NCI-H1092 treated with DMSO at 0.1 percent for 48 hours (cell line): ENCODE measurements at places on chromosomes 2 and 18.

- no peak for DNase-seq
Observed at GRCh38 chr2:59027320-59027719, 786.2 kb upstream of the FANCL start.

- no peak for DNase-seq
Observed at GRCh38 chr18:27724362-27724761, 452.6 kb downstream of the CDH2 start.

- DNase-seq, result no peak
Observed at GRCh38 chr2:42971947-42972736, 179.8 kb upstream of the HAAO start.

DNA sequence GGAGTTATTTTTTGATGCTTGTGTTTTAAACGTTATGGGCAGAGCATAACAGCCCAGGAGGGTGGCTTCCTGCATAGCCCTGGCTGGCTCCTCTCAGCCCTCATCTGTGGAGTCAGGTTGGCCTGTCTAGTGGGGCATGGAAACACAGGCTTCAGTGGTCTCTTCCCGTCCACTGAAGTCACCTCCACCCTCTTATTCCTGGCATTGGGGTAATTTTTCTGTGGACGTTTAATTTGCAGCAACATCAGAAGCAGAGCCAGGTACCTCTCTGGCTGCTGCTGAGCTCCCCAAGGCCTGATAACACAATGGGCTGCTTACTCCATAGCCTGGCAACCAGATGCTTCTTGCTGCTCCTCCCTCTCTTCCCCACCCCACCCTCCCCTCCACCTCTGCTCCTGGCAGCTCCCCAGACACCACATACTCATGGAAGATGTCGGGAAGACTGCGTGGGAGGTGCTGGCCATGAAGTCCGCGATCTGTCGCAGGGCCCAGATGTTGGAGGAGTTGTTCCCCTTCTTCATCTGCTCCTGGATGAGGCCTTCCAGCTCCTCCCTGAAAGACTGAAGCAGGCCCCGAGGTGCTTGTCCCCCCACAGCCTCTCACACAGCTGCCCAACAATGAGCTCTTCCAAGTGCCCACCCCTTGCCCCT is 64.0 kb downstream of the ADD2 start:
- DNase-seq, result no peak

DNA sequence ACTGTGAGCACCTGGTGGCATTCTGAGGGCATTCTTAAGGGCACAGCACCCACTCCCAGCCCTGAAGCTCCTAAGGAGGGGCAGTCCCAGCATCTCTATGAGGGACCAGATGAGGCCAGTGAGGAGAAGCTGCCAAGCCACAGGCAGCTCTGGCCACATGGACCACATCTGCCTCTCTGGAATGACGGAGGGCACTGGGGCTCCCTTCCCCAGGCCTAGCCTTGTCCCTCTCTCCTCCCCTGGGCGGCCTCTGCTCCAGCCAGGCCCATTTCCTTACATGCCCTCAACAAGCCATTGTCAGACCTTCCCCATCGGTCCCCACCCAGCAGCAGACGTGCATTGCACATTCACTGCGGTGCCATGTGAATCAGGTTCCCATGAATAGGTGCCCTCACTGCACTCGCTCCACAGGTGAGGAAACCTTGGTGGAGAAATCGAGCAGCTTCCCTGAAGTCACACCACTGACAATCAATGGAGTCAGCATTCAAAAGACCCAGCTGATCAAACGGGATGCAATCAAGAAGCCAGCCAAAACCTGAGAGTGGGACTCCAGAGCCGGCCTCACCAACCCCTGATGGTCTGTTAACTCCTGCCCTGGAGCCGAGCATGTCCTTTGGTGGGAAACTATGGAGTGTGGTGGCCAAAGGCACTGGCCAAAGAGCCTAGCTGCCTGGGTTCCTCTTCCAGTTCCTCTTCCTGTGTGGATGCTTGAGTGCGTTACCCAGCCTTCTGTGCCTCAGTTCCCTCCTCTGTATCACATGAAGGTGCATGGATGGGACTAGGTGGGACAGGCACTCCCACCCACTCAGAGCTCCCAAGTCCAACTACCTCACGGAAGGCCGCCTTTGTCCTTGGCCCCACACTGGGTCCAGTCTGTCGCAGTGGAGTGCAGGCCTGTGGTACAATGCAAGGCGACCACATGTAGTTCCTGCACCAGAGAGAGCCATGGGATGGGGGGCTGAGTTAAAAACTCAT is 147.3 kb downstream of the ZFP36L2 start:
- no peak for DNase-seq
